ENCODE measurements at places on chromosomes 12 and 14.

DNA sequence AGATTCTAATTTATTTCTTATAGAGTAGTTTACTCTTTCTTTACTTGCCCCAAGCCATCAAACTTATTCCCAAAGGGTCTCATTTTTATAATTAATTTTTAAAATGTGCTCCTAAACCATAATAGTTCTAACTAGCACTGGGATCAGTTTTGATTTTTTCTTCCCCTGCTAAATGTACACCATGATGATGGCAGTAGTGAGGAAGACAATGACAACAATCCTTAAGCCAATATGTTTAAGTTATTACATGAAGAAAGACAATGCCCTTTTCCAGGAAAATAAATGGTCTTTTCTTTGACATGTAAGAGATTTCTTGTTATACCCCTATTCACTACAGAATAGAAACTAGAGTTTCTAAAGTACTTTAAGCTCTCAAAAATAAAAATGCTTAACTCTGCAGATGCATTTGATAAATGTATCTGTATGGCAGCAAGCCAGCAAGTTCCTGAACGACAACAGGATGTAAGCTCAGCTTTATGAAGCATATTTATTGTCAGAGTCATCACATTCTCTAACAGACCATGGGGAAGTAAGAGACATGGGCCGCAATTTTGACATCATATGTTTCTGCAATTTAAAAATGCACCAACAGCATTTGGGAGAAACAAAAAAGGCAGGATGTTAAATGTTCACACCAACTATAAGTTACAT, 36.0 kb upstream of the SNX6 start:
- peak; percentile 94 for DNase-seq

DNA sequence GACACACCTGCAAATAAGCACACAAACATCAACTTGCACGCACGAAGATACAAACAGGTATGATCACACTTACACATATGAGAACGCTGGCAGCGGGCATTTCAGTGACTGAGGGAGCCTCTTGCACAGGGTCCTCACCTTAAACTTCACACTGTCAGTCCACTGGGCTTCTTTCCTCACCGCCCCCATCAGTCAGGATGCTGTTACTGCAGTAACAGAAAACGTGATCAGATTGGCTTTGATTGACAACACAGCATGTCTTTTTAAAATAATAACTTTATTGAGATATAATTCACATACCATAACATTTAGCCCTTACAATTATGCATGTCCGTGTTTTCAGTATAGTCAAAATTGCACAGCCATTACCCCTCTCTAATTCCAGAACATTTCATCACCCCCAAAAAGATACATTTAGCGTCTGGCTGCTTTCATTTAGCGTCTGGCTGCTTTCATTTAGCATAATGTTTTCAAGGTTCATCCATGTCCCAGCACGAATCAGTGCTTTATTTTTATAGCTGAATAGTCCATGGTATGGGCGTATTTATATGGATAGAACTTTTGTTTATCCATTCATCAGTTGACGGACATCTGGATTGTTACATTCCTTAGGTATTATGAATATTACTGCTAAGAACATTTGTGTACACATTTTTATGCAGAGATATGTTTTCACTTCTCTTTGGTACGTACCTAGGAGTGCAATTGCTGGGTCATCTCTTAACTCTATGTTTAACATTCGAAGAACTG, 8.4 kb downstream of the CCDC197 start:
- peak; percentile 25 for DNase-seq

DNA sequence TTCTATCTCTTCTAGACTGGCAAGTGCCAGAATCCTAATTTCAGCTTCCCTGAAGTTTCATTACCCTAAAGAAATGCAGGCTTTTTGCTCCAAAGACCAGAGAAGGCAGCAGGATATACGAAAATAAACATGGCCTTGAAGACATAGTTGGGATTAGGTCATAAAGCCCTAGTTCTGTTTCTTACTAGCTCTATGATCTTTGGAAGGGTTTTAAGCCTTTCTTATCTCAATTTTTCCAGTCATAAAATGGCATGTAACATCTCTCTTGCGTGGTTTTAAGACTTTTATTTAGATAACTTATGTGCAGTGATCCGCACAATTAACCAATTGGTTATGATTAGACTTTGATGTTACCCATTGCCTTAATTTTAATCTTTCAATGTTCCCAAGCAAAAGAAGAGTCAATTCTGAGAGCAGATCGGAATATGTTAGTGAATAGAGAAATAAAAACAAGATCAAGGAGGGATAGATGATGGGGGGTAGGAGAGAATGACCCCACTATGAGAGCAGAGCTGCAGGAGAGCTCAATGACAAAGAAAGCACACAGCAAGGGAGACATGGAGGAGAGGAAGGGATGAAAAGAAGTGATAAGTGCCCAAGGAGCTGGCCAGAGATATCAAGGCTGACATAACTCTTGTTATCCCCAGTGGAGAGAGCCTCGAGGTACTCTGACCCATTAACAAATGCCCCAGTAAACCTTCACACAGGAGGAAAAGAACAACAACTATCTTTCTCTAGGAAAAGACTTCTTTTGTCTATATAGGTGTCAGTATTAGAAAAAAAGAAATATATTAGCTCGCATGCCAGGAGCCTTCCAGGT, 53.0 kb upstream of the ANP32D start:
- no peak for DNase-seq

GRCh38 chr14:45104561-45104960, 20.6 kb downstream of the PRPF39 start:
- DNase-seq = no peak

GRCh38 chr12:120994589-120995337, 16.4 kb downstream of the HNF1A start:
- DNase-seq = no peak

- no peak for DNase-seq
Observed at GRCh38 chr14:102900631-102901571, 21.6 kb upstream of the AMN start.

GRCh38 chr14:64394977-64395633, 7.0 kb downstream of the MTHFD1 start:
- no peak for DNase-seq

GRCh38 chr12:96247563-96247962, 53.4 kb downstream of the ELK3 start:
- no peak for DNase-seq

DNA sequence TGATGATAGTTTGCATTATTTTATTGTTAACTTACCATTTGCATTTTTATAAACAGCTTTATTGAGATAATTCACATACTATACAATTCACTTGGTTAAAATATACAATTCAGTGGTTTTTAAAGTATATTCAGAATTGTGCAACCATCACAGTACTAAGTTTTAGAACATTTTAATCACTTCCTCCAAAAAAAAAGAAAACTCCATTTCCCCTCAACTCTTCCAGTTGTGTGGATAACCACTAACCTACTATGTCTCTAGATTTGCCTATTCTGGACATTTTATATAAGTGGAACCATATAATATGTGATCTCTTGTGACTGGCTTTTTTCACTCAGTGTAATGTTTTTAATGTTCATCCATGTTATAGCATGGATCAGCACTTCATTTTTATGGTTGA, 41.3 kb downstream of the WNK1 start:
- DNase-seq = no peak

- no peak for DNase-seq
Observed at GRCh38 chr12:74449872-74450271, 87.8 kb upstream of the ATXN7L3B start.

DNA sequence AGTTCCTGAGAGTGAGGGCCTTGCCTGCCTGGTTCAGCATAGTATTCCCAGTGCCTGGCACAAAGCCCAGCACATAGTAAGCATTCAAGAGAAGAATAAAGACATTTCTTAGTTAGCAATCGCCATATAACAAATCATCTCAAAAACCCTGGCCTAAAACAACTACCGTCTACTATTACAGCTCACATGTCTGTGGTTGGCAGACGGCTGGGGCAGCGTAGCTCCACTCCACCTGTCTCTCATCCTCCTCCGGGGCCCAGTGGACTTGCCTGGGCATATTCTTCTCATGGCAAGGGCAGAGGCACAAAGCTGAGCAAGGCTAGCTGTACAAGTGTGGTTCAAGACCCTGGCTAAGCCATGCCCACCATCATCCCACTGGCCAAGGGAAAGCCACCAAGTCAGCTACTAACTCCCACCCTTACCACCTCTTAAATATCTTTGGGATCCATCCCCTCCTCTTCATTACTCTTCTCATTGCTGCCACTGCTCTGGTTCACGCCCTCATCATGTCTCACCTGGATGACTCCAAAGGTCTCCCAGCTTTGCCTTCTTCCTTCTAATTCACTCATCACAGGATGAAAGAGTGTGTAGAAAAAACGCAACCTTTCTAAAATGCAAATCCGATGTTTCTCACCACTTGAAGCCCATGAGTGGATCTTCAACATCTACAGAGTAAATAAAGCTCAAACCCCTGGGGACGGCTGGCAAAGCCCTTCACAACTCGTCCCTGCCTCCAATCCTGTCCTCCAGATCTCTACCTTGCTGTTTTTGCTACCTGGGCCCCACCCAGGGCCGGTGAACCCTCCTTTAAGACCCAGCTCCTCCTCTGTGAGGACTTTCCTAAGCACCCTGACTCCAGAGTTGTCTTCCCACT, 10.4 kb downstream of the TMEM229B start:
- DNase-seq = no peak

DNA sequence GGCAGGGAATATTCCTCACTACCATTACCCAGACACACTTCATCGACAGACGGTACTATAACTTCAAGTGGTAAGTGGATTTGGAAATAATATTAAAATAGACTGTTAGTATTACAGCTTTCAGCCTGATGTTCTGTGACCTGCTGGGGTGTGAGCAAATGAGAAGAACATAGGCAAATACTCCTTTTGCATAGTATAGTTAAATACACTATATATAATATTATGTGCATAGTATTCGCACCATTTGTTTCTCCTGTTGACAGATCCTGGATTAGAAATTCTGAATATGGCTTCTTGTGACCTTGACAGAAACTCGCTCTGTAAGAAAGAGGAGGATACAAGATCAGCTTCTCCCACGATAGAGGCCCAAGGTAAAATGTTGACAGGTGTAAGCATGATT, 115.6 kb downstream of the DNAI7 start:
- no peak for DNase-seq

DNA sequence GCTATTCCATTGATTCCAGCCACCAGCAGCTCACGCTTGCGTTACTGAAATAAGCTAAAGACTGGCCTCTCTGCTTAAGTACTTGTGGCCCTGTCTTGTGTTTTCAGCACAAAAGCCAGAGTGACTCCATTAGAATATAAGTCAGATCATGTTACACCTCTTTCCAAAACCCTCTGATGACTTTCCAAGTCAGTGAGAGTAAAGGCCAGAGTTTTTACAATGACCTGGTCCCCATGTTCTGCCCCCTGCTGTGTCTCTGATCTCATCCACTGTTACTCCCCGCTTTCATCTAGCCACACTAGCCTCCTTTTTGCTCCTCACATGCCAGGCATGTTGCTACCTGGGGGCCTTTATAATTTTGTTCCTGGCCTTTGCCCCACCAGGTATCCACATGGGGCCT, 6.9 kb upstream of the CKAP4 start:
- no peak for DNase-seq

DNA sequence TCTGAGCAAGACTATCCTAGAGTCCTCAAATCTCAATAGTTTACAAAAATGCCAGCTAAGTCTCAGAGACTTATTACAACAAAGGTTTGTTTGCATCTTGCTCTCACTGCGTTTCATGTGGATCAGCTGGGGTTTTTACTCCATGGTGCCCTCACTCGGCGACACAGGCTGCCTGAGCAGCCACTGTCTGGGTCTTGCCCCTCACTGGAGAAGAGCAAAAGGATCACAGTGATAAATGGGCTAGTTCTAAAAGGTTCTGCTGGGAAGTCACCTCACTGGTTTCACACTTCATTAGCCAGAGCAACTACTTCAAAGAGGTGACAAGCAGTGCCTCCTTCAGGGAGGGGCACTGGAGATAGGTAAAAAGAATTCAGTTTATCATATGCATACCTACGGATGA, 392.0 kb downstream of the RPL10L start:
- no peak for DNase-seq

- no peak for DNase-seq
Observed at GRCh38 chr14:99554757-99555531, 49.1 kb downstream of the CCDC85C start.

DNA sequence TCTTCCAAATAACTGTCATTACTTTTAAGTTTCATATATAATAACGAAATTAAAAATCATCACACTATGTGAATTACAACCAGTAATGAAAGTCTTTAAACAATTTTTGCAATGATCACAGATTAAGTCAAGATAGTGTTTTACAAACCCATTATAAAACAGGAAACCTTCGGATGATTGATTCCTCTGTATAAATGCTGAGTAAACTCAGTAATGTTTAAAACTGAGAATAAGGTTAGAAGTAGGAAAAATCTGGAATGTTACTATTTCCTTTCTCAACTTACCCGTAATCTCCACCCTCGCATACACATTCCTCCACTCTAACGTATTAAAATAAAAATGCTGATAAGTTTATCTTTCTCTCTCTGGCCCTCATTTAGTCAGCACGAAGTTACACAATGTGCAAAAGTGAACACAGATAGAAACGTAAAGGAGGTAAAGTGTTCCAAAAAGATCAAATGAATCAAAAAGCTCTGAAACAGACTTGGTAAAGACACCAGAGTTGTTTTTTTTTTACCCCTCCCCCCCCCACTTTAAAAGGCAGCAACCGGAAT, 1.6 kb downstream of the ZFC3H1 start:
- no peak for DNase-seq

DNA sequence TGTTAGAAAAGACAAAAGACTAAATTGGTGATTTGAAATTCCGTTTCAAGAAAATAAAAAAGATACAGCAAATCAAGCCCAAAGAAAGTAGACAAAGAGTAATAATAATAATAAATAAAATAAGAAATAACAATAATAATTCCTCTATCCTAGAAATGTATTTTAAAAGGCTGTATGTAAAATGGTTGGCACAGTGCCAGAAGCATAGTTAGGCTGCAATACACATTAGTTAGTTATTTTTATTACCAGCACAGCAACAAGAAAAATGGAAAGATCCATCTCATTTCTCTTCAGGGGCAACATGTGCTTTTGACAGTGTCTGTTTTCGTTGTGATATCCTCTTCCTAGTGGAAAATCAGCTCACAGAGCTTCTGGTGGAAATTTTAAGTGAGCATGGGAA, 174.1 kb upstream of the TMTC1 start:
- DNase-seq = no peak

GRCh38 chr12:106125351-106126095, 13.2 kb downstream of the NUAK1 start:
- DNase-seq = no peak

GRCh38 chr12:90801776-90802175, 153.2 kb downstream of the CCER1 start:
- DNase-seq = no peak

DNA sequence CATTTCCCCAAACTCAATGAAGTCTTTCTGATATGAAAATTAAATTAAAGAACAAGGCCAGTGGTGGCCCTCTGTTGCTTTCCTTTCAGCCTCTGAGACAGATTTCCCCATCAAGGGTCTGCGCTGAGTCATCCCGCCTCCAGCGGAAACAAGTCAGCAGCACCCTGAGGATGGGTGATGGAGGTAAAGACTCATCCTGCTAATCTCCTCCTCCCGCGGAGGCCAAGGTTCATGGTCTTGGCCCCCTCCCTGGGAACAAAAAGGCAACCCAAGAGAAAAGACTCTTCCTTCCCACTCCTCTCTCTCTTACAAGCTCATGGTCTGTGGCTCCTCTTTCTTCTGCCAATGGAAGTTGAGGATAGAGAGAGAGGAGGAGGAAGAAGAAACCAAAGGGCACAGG, 9.0 kb upstream of the NUMB start:
- DNase-seq = no peak

Data from RPMI8226 (cell line).